COR-L47 (cell line): ENCODE measurements at places on chromosomes 7 and 10.
A peak's percentile ranks its signal among the peaks of the same experiment; 100 is the strongest.

DNA sequence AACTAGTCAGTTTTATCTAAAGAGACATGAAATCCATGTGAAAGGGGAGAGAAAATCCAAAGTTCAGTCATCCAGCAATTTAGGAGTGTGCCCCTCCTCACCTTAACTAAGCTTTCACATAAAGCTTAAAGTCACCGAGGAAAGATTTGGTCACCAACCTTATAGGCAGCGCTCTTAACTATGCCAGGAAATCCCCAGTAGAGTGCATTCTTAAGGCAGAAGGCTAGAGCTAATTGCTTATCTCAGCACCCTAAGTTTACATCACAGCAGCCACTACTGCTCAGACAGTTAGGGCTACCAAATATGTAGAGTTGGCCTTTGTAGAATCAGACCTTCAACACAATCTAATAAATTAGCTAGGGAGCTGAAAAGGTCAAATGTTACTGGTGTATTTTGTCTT is 47.9 kb downstream of the MTPN start:
- no peak for DNase-seq

DNA sequence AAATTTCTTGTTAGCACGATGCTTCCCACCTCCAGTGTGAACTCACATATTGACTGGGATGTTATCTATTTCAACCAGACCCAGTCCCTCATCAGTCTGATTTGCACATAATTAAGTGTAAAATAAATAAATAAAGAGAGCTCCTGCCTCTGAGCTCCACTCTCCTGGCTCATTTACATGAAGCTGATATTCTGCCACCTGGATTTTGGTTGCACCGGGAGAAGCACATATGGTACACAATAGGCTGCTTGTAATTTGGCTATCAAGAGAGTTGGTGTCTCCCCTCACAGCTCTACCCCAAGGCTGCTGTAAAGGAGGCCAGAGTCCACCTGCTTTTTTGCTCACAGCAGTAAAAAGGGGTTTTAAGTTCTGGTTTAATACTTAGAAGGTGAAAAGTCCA is 610.5 kb downstream of the KCNMA1 start:
- no peak for DNase-seq

DNA sequence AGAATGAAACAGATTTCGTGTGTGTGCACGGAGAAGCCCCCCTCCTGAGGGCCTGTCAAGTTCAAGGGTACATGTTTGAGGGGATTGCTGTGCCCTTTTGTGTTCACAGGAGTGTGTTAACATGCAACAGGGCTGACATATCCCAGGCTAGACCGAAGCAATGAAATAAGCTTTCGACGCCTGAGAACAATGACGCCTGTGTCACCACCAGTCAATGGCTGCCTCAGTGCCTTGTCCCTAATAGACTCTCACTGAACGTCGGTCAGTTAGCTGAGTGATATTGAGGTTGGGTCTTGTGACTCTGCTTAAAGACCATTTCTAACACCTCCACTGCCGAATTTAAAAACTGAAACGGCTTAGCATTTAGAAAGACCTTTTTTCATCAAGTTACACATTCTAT is 175.2 kb upstream of the TCF7L2 start:
- DNase-seq, result no peak

- DNase-seq, result no peak
Observed at GRCh38 chr10:71289421-71290130, 29.5 kb upstream of the SLC29A3 start.

DNA sequence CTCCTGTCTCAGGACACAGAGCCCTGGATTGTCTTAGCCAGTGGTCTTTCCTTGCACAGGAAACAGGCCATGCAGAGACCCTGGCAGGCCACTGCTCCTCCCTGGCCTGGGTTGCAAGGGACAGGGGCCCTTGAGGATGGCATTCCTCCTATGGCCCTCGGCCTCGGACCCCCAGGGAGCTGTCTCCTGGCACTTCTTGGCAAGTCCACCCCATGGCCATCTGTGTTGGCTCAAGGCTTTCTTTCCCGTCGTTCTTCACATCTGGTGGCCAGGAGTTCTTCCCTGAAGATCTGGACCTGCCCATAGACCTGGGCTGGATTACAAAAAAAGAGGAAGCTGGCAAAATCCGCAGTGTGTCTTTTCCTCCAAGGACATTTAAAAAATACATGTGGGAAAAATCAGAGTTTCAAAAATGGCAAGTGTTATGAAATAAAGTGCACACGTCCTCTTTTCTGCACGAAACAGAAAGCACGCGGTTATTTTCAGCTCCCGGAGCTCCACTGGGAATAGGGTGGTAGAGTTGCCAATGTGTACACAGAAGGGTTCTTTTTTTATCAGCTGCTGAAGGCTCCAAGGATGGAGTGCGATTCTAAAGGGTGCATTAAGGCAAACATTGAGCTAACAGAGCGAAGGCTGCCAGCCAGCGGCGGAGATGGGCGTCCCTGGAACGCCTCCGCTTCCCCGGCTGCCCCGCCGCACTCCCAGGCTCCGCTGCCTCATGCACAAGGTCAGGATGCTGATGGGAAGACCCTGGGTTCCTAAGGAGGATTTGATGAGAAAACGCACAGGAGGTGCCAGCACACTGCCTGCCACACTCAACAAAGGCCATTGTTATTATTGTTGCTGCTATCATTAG is 62.8 kb upstream of the FAM20C start:
- DNase-seq, result no peak

GRCh38 chr7:29413626-29414136 is 150.0 kb upstream of the PRR15 start:
- DNase-seq, result no peak

- DNase-seq, result no peak
Observed at GRCh38 chr10:64041989-64042490, 520.8 kb downstream of the REEP3 start.

- DNase-seq, result peak; percentile 0
Observed at GRCh38 chr10:32232378-32232777, 114.6 kb downstream of the EPC1 start.

GRCh38 chr10:52488606-52489485 is 174.8 kb downstream of the DKK1 start:
- DNase-seq, result no peak

- DNase-seq, result no peak
Observed at GRCh38 chr10:18140149-18140956, at the start of gene CACNB2. CACNB2 (plus strand) TSS chr10:18140424.

DNA sequence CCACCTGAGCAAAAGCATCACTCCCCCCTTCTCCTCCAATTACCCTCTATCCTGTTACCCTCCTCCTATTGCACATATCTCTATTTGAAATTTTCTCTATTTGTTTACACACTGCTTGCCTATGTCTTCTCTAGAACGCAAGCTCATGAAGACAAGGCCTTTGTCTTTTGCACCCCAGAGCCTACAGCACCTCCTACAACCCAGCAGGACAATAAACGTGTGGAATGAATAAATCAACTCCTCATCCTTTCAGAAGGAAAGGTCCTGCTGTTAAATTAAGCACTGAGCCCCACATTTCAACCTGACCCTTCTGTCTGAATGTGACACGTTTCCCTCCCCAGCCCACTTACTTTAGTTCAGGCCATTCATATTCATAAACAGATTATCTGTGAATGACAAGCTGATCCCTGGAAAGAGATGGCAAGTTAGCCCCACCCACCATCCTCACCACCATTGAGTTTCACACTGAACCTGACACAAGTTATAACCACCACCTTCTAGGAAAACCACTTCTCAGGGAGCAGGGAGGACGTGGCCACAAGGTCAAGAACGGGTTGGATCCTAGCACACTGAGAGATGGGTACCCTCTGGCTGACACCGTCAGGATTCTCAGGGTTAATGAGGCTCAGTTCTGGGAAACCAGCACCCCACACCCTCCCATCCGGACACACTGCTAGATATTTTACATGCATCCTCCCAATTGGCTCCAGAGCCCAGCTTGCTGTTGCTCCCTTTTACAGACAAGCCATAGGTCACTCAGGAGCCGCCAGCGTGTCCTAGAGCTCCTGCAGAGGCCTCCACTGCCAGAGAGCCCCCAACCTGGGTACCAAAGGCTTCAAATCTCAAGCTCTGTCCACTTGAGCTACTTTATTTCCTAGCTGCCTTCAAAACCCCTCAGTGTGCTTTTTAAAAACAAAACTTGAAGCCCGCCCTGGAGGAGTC is 934 bp downstream of the PRTFDC1 start:
- DNase-seq, result peak; percentile 34

DNA sequence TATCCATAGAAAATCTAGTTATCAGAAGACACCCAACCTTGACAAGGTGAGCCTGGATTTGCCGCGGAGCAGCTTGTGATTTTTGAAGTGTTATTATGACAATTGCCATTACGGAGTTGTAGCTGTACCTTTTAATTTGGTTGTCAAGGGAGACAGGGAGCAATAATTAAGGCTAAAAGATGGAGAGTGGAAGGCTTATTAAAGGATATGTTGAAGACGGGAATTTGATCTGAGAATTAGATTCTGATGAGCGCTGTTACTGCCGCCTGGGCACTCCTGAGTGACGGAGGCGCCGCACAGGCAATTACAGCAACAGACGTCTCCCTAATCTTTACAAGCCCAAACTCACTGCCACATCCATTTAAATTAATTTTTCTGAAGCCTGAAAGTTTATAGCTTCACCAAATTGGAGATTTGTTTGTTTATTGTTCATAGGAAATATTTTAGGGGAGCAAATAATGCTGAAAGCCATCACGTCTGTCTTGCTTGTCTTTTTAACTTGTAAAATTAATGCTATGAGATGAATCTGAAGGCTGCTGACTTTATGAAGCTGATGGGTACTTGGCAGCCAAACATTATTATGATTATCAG is 475.0 kb upstream of the ADARB2 start:
- no peak for DNase-seq

DNA sequence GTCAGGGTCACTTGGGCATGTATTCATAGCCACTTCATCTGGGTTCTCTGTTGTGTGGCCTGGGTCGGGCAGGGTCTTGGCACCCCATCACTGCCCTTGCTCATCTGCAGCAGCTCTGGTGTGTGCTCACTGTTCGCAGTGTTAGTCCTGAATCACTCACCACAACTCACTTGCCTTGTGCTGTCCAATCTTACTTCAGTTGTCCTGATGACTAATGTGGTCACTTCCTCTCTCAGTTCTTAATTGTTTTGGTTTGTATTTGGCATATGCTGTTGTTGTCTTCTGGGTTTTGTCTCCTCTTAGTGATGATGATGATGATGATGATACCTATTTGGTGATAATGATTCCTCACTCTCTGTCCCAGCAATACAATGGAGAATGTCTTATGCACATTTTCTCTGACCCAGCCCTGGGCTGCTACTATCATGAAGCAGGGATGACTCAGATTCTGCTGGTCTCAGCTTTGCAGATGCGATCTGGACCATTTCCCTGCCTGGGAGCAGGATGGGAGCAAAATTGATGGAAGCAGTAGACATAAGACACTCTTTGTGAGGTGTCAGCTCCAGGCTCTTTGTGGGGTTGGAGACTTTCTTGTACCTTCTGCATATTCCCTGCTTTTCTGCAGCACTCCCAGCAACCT is 17.0 kb downstream of the ADRA2A start:
- no peak for DNase-seq

DNA sequence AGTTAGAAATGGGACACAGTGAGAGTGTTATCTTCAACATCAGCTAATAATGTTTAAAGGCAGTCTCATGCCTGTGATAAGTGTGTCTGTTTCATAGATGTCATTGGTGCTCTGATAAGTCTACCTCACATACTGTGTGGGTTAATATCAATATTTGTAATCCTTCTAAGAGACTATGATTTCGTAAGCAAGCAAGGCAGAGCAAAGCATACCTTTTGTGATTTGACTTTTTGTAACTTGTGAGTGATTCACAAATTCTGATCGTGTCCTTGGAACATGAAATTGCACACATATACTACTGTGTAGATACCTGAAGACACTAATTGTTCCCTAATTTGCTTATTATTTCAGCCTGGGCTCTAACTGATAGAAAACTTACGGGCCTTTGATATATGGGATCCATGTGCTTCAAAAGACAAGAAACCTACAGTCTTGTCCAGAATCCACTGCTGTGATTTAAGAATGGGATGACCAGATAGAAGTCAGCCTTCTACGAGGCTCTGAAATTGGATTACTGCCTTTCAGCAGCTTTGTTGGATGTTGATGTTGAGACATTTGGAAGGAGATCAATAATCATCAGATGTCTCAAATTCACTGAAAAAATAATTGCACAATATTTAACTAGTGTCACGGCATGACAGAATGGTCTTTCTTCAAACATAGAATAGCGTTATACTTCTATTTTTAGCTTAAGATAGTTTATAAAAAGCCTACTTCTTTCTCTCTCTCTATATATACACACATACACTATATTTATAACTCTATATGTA is 63.2 kb upstream of the KLF6 start:
- no peak for DNase-seq

GRCh38 chr7:133836666-133837065 is 290.5 kb upstream of the LRGUK start:
- peak; percentile 14 for DNase-seq

- DNase-seq, result no peak
Observed at GRCh38 chr10:99555371-99555770, 22.6 kb downstream of the NKX2-3 start.

DNA sequence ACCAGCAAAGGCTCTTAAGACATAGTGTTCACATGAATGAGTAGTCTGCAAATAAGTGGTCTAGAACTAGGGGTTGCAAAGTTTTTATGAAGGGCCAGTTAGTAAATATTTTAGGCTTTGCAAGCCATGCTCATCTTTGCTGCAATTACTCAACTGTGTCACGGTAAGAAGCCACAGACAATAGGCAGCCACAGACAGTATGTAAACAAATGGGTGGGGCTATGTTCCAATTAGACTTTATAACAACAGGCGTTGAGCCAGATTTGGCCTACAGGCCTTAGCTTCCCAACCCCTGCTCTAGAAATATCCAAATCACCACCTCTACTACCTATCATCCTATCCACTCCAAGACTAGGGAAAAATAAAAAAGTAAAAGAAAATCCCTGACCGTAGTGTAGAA is 9.2 kb downstream of the IKZF5 start:
- DNase-seq, result peak; percentile 36

GRCh38 chr7:135884495-135885232 is 92.5 kb downstream of the MTPN start:
- no peak for DNase-seq
